ENCODE measurements at places on chromosomes 3 and 15.

DNA sequence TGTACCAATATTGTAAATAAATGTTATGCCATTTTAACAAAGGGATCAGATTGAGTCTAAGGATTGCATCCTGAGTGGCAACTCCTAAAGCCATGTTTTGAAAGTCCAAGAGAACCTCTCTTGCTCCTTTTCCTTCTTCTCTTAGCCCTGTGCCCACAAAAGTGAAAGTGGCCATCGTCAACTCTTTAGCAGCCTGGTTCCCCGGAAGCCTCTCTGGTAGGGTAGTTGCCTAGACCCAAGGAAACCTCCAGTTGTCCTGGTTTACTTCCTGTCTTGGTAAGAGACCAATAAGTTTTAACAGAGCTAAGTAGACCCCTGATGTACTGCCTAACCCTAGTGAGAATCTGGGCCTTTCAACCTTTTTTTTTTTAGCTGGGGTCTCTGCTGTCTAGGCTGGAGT, 10.2 kb upstream of the ITPKA start:
- DNase-seq = no peak

- peak; percentile 49 for DNase-seq
Measured at GRCh38 chr3:52280050-52280461, 1.6 kb upstream of the WDR82 start.

DNA sequence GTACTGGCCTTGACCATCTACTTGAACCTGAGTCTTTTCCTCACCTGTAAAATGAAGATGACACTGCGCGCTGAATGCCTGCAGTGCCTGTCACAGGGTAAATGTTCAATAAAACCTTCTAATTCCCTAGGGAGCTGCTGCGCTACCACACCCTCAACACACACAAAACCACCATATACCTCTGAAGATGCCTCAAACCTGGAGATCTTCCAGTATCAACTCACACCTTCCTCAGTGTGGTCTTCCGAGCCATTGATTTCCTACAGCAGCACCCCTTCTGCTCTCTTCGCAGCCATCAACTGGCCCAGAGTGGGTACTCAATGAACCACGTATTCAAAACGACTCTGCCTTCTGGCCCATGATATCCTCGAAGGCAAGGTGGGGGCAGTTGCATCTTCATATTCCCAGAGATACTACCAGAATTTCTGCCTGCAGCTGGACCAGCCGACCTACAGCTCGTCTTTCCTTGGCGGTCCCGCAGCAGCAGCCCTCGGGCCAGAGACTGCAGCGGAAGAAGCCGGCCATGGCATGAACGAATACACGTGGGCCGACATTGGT, 695 bp downstream of the RPL32 start:
- no peak for DNase-seq

DNA sequence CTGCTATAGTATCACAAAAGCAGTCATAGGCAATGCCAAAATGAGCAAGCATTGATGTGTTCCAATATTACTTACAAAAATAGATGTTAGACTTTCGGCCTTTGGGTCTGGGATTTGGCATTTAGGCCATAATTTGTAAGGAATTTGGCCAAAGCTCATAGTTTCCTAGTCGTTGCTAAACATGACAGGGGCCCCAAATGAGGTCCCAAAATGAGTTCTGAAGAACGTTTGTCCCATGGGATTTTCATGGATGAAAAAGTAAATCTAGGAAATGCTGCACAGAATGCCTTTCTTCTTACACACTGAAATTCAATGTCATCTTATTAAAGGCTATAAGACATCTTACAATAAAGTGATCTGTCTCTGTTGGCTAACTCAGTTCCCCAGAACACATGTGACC, 456.0 kb downstream of the CNTN4 start:
- peak; percentile 49 for DNase-seq

DNA sequence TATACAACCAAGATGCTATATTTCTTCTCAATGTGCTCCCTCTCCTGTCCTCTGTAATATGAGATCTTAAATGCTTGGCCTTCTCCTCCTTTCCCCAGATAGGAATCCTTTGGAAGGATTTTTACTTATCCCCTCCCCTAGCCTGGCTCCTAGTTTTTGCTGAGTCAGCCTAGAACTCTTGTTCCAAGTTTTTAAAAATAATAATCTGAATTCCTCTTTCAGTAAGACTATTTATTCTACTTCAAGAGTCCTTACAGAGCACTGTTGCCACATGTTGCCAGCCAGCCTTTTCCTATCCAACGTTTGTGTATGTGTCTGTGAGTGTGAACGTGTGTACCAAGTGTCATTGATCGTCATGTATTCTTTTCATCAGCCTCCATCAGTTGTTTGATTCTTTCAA, 11.0 kb upstream of the KCNMB2 start:
- peak; percentile 32 for DNase-seq

DNA sequence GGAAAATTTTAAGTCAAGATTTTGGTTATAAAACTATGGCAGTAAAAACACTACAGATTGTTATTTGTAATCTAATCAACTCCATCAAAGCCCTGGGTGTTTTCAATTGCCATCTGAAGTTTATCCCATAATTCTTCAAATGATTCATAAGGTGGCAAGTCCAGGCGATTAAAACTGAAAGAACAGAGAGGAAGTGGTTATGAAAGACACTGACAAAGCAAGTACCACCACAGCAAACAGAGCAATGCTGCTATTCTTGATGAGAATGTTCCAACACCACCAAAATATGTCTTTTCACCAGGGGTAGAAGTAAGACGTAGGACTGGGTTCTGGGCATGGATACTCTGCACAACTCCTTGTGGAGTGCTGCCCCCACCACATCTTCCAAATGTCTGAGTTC, 86.9 kb upstream of the PRTG start:
- no peak for DNase-seq

- DNase-seq = peak; percentile 54
Measured at GRCh38 chr15:91049378-91050127, 27.2 kb upstream of the VPS33B start.

DNA sequence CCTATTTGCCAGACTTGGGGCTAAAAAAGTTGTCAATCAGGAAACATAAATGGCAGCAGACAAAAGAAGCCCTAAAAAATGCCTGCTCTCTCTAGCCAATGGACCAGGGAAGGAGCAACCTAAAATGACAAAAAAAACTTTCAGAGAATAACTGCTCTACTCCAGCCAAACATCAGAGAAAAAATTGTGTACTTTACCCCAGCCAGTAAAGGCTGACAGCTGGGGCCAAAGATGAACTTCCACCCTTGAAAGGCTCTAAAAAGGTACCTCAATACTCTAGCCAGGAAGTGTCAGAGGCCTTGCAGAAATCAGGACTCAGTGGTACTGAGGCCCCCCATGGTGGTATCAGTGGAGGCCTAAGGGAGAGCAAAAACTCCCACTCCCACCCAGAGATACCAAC, 18.4 kb downstream of the C3orf70 start:
- DNase-seq = no peak

DNA sequence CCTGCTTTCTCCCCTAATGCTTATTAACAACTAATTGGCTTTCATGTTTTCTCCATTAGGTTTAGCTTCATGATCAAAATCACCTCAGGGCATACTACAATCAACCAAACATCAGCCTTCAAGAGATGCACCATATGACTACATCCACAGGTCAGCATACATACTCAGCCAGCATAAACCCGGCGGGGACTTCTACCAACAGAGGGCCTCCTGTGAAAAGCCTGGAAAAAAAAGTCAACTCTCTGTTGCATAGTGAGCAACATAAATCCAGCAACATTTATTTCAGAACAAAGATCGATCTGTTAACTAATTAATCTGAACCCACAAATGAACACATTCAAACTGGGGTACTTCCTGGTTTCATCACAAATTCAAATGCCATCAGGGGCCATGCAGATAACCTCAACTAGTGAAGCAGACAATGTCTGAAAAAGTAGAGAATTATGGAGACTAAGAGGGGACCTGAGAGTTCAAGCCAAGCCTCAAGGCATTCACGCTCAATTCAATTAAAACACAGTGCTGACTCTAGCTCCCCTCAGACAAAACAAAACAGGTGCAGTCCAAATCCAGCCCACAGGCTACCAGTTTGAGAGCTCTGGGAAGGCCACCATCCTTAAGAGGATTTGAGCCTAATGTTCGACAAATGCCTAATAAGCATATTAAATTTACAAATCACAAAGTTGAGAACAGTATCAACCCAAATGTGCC, 124.5 kb downstream of the MAGI1 start:
- no peak for DNase-seq

DNA sequence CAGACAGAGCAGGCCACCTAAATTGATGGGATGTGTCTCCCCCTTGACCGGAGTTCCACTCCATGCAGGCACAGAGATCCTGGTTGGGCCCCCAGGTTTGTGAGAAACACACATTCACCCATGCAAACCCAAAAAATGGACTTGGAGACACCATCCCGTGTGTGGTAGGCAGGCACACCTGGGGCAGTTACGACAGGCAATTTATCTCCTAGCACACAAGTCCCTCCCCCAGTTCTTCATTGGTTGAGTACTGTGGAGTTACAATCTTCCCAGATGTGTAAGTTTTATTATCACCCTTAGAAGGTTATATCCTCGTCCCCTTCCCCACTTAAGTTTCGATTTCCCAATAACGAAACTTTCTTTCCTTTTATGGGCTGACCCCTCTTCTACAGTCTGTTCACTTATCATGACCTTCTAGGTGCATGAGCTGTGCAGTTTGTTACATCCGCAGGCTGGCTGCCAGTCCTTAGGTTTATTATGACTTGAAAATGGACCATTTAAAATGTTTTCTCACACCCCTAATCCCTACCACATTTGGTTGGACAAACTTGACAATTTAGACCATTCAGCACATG, 27.3 kb downstream of the ARL8B start:
- no peak for DNase-seq

GRCh38 chr3:171397089-171397488, 63.1 kb downstream of the TNIK start:
- no peak for DNase-seq

DNA sequence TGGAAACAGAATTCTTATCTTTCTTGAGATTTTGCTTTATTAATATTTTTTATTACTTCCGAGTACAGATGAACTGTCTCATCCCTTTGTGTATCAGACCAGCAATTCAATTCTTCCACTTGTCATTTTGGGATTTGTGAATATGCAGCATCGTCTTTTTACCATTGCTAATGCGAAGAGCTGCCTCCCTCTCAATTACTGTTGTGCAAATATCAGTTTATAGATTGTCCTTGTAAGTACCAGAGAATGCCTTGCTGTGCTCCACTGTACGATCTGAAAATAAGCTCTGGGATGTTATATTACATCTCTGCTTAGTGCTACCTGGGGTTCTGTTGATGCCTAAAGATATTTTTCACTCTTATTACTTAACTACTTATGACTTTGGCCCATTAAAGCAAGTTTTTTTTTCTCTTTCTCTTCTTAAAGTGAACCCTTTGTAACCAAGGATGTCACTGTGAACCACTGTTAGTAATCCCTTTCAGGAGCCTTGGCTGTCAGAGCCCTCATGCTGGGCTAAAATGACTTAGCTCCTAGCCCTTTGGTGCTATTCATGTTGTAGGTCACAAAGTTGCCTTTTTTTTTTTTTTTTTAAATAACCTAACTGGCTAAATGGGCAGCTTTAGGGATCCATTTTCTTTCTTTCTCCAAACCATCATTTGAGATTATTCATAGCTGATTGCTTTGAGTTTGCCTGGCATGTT, 382.9 kb downstream of the FEZF2 start:
- DNase-seq = no peak

DNA sequence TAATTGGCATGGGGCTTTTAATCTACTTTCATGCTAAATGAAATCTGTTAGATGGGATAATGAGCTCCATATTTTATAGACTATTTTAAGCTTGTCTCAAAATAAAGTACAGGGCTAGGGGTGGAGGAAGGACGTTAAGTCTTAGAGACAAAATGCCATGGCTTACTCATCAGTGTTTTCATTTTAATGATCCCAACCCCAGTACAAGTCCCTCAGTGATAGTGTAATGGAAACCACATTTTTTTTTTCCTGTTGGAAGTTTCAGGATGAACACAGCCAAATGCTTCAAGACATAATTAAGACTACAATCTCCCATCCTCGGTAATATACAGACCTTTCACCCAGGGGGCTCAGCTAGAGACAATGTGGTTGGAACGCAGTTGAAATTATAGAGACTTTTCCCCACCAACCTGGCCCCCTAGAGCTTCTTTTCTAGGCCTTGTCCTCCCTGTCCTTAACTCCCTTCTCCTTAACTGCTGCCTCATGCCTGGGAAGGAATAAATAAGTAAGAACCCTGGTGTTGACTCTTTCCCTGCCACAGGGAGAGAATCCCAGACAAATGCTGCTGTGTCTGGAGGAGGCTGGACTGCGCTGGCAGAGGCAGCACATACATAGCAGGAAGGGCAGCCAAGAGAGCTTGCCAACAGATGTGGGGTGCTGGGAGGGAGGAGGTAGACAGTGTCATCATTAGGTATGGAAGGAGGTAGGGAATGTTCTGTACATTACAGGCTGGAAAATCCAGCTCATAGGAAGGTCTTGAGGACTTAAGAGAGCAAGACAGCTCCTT, 115.4 kb upstream of the ROPN1 start:
- peak; percentile 13 for DNase-seq

DNA sequence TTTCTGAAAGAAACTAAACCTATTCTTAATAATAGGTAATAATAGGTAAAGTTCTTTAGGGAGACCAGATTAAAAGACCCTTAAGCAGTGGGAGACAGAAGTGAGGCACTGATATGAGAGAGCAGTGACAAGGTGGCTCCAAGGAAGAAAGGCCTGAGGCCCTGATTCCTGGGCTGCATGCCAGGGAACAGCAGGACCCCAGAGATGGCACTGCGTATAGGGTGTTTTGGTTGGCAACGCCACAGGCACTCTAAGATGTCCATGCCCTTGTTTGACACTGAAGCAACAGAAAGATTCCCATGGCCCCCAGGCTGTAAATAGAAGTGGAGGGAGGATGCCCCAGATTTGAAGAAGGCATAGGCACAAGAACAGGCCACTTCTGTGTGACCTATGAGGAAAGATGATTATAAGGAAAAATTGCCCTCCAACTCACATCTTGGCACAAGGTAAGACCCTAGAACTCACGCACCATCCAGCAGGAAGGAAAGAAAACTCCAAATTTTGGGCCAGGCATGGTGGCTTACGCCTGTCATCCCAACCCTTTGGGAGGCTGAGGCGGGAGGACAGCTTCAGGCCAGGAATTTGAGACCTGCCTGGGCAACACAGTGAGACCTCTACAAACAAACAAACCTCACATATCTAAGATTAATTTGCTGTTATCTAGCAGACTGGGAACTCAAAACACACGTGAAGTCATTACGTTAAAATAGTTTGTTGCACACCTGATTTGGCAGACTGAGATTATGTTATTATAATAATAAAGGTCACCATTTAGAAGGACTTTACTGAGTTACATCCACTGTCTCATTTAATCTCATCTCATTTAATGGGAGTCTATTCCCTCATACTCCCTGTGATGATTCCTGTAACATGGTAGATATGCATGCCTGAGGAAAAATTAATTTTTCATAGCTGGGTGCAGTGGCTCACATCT, 10.5 kb upstream of the BLM start:
- DNase-seq = no peak

Data from muscle of arm (tissue), 14 donors.